NCI-H2029 treated with DMSO at 0.1 percent for 48 hours (cell line): ENCODE measurements at places on chromosomes 3 and 15.

GRCh38 chr3:128133273-128133883 lies 9.8 kb upstream of the RUVBL1 start:
- no peak for DNase-seq

GRCh38 chr3:30672959-30673358 lies 66.6 kb downstream of the TGFBR2 start:
- no peak for DNase-seq

DNA sequence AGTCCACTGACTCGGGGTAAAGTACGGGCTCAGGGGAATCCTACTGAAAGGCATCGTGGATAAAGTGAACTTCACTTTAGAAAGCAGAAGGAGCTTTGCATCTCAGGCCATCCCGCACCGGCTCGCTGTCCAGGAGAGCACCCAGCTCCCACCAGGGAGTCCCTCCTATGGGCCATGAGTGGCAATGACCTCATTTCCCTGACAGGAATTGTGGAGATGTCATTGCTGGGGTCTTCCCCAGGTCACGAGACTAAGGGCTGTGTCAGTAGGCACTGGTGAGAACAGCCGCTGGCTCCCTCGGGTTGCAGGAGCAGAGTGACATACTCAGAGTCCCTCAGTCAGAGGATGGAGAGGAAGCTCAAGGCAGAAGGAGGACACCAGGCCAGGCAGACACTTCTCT lies 97.3 kb downstream of the XXYLT1 start:
- no peak for DNase-seq

DNA sequence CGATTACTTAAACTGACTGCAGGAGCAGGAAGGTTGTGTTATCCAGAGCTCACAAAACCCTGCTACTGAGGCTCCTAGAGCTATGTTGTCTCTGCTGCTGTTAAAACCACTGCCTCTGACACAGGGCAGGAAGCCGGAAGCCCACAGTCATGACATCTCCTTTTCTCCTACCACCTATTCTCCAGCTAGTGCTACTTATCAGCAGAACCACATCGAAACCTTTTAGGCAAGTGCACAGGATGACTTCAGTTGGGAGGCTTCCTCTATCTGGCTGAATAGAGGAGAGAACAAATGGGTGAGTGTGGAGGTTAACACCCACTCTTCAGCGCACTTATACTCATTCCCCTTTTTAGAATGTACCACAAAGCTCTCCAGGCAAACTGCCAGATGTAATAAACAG lies 638.0 kb downstream of the OTOL1 start:
- DNase-seq, result no peak

DNA sequence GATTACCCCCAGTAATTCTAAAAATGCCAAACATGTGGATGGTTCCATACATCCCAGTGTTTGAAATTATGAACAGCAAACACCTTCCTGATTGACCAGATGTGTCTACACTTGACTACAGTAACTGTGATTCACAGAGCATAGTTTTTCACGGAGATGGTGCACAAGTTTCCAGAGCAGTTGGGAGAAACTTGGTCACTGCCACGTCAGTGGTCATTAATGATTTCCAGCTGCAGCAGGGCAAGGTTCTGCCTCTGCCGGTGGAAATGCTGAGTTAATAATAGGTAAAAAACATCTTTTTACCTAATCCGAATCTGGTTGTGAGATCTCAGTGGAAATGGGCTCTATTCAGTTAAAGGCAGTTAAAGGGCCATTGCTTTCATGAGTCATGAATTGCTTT lies 154.1 kb upstream of the FEZF2 start:
- no peak for DNase-seq

DNA sequence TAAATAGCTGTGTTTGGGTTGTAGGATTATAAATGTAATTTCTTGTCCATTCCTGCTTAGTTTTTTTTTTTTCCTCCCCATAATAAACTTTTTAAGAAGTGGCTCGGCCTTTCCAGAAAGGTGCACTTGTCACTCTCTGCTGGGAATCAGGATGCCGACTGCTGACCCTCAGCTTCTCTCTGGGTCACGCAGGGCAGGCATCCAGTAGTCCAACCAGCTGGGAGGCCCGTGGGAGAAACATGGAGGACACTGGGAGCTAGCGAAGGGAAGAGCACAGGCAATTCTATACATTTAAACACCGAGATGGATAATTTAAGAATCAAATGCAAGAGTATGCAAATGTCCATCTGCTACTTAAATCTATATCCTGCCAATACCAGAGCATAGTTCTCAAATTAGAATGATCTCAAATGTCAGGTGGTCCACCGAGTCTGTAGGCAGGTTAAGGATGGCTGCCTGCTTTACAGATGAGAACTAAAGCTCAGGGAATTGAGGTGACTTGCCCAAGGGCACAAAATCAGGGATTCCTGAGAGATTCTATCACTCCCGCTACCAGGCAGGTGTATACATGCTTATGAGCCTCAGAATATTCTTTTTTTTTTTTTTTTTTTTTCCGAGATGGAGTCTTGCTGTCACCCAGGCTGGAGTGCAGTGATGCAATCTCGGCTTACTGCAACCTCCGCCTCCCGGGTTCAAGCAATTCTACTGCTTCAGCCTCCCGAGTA lies 64.5 kb downstream of the DAPK2 start:
- DNase-seq, result no peak

DNA sequence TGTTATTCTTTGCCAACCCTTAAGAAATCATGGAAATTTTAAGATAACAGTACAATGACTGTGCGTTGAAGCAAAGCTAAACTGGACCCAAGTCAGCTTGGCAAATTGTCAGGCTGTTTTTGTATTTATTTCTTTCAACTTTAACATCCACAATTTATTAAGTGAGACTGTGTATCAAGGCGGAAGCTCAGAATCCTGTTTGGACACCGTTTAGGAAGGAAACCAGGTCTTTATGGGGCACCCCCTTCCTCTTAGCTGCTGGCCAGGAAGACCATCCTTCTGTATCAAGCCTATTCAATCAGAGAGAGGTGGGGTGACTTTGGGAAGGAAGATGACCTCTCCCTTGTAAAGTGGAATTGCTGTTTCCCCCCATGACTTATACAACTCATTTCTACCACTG lies 166.0 kb downstream of the MCTP2 start:
- no peak for DNase-seq

GRCh38 chr3:61117045-61117898 lies 134.0 kb downstream of the FHIT start:
- DNase-seq, result peak; percentile 44

GRCh38 chr3:192259661-192260060 lies 467.7 kb downstream of the FGF12 start:
- DNase-seq, result no peak

- DNase-seq, result no peak
Observed at GRCh38 chr3:147890114-147890513, 480.9 kb downstream of the ZIC1 start.

GRCh38 chr3:126208606-126209256 lies 28.3 kb upstream of the ALDH1L1 start:
- peak; percentile 82 for DNase-seq

GRCh38 chr3:36678216-36679013 lies 85.9 kb downstream of the DCLK3 start:
- DNase-seq, result no peak

GRCh38 chr3:127477396-127477795 lies 113.1 kb downstream of the TPRA1 start:
- no peak for DNase-seq

DNA sequence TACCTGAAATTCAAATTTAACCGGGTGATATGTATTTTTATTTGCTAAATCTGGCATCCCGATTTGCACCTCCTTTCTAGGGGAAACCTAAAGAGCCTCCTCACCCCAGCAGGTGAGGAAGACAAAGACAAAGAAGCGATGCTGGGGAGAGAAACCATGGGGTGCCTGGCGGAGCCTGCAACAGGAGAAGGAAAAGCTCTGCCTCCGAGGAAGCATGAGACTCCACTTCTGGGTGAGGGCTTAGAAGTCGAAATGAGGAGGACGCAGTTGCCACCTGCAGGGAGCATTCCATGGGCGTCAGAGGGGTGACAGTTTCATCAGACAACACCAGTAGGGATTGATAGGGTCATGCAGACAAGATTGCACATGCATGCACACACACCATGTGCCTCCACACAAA lies 30.5 kb upstream of the LYZL4 start:
- no peak for DNase-seq

- DNase-seq, result no peak
Observed at GRCh38 chr15:66868918-66869317, 166.9 kb downstream of the SMAD6 start.

GRCh38 chr15:48759921-48760320 lies 50.9 kb downstream of the CEP152 start:
- no peak for DNase-seq

- no peak for DNase-seq
Observed at GRCh38 chr15:78930577-78931388, 14.1 kb downstream of the CTSH start.

DNA sequence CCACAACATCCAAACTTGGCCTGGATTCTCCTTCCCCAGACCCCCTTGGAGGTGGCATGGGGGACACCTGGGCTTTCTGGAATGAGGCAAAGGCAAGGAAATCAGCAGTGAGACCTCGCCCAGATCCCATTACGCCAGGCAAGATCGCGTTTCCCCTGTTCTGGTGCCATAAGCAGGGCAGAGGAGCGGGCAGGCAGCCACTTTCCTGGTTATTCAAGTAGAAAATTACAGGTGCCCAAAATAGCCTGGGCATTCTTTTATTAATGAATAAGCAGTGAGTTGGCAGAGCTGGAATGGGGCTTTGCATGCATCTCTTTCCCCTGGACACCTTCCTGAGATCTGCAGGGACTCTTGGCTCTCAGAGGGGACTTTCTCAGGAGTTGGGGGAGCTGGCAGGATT lies 31.5 kb upstream of the FAM107A start:
- DNase-seq, result peak; percentile 20

DNA sequence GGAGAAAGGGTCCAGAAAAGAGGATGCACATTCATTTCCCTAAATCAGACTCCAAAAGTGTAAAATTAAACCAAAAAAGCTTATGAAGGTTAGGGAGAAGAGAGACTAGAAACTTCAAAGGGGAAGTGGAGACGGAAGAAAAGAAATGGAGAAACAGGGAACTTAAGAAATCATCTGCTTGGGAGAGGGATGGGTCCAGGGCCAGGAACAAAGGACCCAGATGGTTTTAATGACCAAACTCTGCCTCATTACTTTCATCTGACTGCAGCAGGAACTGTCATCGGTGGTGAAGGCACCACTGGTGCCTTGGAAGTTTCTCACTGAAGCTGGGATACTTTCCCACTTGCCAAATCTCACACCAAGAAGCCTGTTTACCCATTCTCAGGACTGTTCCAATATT lies 70.5 kb upstream of the SLC4A7 start:
- DNase-seq, result no peak

DNA sequence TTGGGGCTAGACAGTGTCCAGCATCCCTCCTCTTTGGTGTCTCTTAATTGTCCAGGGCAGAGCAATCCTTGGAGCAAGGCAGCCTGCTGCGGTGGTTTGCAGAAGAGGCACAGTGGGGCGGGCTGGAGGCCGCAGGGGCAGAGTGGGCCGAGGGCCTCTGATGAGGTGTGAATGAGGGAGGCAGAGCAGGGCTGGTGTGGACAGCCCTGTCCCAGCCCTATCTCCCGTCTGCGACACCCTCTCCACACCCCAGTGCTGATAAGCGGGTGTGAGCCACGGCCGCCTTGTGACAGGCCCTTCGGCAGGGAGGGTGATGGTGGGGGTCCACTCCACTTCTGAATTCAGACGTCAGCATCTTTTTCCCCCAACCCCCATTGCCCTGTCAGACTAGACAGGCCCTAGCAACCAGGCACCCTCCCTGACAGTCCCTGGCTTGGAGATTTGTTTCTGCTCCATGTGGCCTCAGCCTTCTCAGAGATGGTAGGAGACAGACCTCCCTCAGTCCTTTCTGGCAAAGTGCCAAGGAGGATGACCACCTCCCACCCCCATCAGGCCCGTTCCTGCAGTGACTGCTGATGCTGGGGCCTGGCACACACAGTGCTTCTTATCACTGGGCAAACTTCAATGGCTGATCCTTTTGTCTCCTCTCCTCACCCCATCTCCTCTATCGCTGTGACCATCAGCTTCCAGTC lies 37.3 kb downstream of the EXOG start:
- DNase-seq, result no peak
